ENCODE measurements at places on chromosomes 4 and X. TPM values are rescaled to one million over a fixed set of nuclear protein-coding genes. Genes with fewer than 3 reads are reported as not detected.
A peak's percentile ranks its signal among the peaks of the same experiment; 100 is the strongest.

- no peak for DNase-seq
Measured at GRCh38 chrX:24372021-24372763, 11.8 kb downstream of the SUPT20HL1 start.

GRCh38 chrX:11196476-11196875 lies 85.3 kb downstream of the HCCS start:
- no peak for DNase-seq

The CXorf49B gene
- not detected for total RNA-seq

GRCh38 chr4:41177016-41177415 lies 37.3 kb downstream of the APBB2 start:
- peak; percentile 84 for DNase-seq

DNA sequence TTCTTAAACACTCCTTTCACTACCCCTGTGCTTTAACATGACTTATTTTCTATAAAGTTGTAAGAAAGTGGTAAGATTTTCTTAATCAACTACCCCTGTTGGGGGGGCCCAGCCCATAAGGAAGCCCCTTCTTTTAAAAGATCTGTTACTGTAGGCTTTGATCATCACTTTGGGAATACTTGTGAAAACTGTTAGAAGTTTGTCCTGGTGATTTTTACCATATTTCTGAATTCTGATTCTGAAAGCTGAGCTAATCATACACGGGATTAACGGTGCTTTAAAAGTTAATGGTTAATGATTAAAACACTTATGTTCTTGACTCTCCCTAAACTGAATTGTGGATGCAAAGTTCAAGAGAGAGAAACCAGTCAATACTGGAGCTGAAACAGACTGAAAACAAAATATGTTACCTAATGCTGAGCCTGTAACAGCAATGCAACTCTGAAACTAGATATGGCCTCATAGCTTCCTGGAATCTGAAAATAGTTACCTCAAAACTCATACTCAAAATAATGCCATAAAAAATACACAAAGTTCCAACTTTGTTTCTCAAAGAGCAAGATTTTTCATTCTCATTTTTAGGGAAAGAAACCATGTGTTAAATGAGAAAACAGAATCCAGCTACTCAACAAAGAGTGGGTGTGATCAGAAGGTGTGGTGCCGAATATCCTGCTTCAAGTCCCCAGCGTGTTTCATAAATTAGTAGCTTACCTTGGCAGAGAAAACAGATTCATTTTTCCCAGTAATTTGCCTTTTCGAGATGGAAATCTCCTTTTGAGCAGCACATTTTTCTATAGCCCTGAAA lies 31.6 kb downstream of the ADH7 start:
- DNase-seq: peak; percentile 74

The RBM3 gene
- total RNA-seq: 341 TPM

GRCh38 chr4:82524570-82525152 lies 37.1 kb downstream of the TMEM150C start:
- no peak for DNase-seq
